ENCODE measurements at places on chromosomes 1 and 21. TPM values are rescaled to one million over a fixed set of nuclear protein-coding genes. Genes with fewer than 3 reads are reported as not detected.

OLFML2B gene
- 1.6 TPM for total RNA-seq

SPOCD1 gene
- total RNA-seq: 0.26 TPM

HLX gene
- 1.8 TPM for total RNA-seq

LMOD1 gene
- 16.9 TPM for total RNA-seq

KCNK2 gene
- total RNA-seq: not detected

FNDC7 gene
- not detected for total RNA-seq

TBX15 gene
- not detected for total RNA-seq

DNA sequence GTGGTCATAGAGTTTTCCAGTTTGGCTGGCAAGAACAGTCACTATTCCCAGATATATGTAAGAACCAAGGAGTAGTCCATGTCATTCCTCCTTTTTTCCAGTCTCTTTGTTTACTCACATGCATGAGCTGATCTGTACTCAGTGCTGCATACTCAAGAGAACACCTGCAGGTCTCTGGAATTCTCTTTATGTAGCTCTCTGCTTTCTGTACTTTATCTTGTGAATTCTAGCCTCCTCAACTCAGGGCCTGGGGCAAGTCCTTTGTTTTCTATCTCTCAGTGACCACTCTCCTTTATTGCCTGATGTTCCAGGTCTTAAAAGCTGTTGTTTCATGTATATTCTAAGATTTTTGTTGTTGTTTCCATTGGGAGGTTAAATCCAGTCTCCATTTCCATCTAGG is 478.9 kb downstream of the DPYD start:
- H3K27ac ChIP-seq: no peak overlapping the region
- no peaks in the 10 kb centered on the region for H3K4me1 ChIP-seq
- DNase-seq: no peak
- no peaks in the 10 kb centered on the region for H3K27me3 ChIP-seq
- no peak overlapping the region for H3K4me3 ChIP-seq

DNA sequence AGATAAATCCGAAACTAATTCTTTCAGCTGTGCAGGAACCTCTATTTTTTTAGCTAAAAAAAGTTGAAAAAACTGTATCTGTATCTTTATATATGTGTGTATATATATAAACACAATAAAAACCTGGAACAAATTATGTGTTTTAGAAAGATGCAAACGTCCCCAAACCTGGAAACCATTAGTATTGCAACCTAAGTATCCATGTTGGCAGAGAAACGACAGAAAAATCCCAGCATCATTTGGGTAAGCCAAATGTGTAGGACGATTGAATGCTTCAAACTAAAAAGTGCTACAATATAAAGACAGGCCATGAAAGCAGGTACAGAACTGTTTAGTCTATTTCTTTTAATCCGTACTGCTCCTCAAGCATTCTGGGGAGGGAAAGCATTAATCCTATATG is 87.9 kb downstream of the AHCTF1 start:
- DNase-seq: no peak
- no peak overlapping the region for H3K4me3 ChIP-seq
- no peaks in the 10 kb centered on the region for H3K4me1 ChIP-seq
- H3K27ac ChIP-seq: no peak overlapping the region
- H3K27me3 ChIP-seq: no peaks in the 10 kb centered on the region

GRCh38 chr1:60972841-60973364 is 109.5 kb upstream of the NFIA start:
- no peak overlapping the region for H3K27ac ChIP-seq
- peaks cover 4% of the 10 kb centered on the region for H3K4me1 ChIP-seq
- H3K36me3 ChIP-seq: no peaks in the 10 kb centered on the region
- H3K27me3 ChIP-seq: no peaks in the 10 kb centered on the region
- DNase-seq: no peak

DNA sequence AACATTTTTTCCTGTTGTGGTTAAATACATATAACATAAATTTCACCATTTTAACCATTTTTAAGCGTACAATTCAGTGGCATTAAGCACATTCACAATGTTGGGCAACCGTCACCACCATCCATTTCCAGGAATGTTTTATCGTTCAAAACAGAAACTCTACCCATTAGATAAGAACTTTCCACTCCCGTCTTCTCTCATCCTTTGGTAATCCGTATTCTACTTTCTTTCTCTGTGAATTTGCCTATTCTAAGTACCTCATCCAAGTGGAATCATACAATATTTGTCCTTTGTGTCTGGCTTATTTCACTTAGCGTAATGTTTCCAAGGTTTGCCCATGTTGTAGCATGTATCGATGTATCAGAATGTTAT is 336.0 kb downstream of the RRAGC start:
- no peaks in the 10 kb centered on the region for H3K36me3 ChIP-seq
- no peak for DNase-seq
- H3K4me1 ChIP-seq: no peaks in the 10 kb centered on the region
- H3K27me3 ChIP-seq: no peaks in the 10 kb centered on the region
- no peak overlapping the region for H3K4me3 ChIP-seq

DNA sequence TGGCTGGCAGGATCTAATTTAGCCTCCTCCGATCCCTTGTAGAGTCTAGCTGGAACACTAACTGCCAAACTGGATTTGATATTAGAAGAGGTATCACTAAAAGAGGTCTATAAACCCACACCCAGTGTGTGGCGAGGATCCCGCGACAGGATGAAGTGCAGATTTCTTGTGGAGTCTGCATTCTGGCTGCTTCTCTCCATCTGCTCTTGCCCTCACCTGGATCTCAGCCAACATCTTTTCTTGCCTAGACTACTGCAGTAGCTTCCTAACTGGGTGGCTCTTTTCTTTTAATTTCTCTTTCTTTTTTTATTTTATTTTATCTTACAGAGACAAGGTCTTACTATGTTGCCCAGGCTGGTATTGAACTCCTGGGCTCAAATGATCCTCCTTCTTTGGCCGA is 48.9 kb upstream of the CAPZB start:
- no peaks in the 10 kb centered on the region for H3K27me3 ChIP-seq
- no peak overlapping the region for H3K27ac ChIP-seq
- H3K36me3 ChIP-seq: no peaks in the 10 kb centered on the region
- no peak for DNase-seq

GRCh38 chr1:29653034-29653810 is 416.9 kb downstream of the PTPRU start:
- no peaks in the 10 kb centered on the region for H3K36me3 ChIP-seq
- H3K4me1 ChIP-seq: peaks cover 9% of the 10 kb centered on the region
- H3K27ac ChIP-seq: no peak overlapping the region
- no peaks in the 10 kb centered on the region for H3K27me3 ChIP-seq
- no peak overlapping the region for H3K4me3 ChIP-seq
- no peak for DNase-seq

- H3K27ac ChIP-seq: no peak overlapping the region
- DNase-seq: no peak
- no peaks in the 10 kb centered on the region for H3K27me3 ChIP-seq
- H3K4me3 ChIP-seq: no peak overlapping the region
- no peaks in the 10 kb centered on the region for H3K36me3 ChIP-seq
- peaks cover 16% of the 10 kb centered on the region for H3K4me1 ChIP-seq
Measured at GRCh38 chr1:162016631-162017030, 7.0 kb downstream of the OLFML2B start.

DNA sequence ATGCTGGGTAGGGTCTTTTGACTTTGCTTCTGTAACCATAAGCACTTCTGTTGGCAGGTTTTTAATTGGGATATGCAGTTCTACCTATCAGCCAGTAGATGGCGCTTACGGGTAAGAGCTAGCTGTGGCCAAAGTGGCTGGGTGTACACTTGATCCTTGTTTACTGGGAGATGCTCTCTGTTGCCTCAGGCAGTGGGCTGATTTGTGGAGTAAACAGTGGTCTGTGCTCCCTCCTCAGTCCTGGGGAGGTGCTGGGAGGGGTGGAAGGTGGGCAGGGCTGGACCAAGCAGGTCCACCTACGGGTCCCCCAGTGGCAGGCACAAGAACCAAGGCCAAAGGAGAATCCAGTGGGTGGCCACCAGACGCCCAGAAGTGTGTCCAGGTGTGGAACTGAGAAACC is 43.4 kb downstream of the RALGPS2 start:
- no peak overlapping the region for H3K27ac ChIP-seq
- DNase-seq: no peak
- no peak overlapping the region for H3K4me3 ChIP-seq

GRCh38 chr1:91924146-91924545 is 25.1 kb upstream of the BRDT start:
- no peaks in the 10 kb centered on the region for H3K27me3 ChIP-seq
- H3K4me3 ChIP-seq: no peak overlapping the region
- DNase-seq: no peak

GRCh38 chr1:201222125-201222524 is 31.5 kb downstream of the IGFN1 start:
- H3K4me1 ChIP-seq: no peaks in the 10 kb centered on the region
- no peak for DNase-seq
- no peaks in the 10 kb centered on the region for H3K27me3 ChIP-seq
- H3K27ac ChIP-seq: no peak overlapping the region

DNA sequence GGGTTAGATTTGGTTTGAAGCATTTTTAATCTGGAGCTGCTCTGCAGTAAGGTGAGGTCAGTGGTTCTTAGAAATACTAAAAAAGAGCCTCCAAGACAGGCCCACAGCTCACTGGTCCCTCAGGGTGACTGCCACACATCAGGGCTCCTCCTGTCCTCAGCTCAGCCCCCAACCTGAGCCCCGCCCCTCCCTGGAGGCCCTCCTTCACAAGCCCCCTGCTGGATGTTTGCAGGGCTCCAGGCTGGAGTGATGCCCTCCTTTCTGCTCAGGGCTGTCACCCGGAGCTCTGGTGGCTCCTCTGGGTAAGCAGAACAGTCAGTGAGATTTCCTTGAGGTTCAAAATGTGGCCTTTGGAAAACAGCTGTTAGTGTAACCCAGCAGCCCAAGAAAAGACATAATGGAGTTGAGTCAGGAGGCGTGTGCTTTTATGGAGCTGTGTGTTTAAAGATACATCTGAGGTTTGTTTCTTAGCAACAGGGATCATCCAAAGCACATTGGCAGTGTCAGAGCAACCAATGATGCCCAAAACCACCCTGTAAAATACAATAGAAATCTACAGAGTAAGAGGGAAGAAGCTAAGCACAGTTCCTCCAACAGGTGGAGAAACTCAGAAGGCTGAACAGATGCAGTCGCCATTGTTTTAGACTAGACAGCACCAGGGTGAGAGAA is 21.4 kb downstream of the STUM start:
- H3K27ac ChIP-seq: no peak overlapping the region
- H3K4me1 ChIP-seq: no peaks in the 10 kb centered on the region
- no peaks in the 10 kb centered on the region for H3K27me3 ChIP-seq
- no peak for DNase-seq

DNA sequence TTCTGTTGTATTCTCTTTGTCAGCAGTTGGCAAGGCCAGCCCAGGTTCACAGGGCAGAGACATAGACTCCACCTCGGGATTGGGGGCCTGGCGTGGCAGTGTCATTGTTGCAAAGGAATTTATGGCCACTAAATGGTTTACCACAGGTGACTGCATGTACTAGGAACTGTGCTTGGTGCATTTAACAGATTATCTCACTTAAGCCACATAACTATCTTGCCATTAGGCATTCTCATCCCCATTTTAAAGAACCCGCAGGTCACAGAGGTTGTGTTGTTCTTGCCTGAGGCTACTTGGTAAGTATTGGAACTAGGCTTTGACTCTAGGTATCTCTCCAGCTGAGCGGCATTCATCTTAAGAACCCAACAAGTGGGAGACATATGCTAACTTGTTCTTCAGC is 9.7 kb downstream of the TLCD4 start:
- H3K4me3 ChIP-seq: no peak overlapping the region
- no peak overlapping the region for H3K27ac ChIP-seq
- peaks cover 8% of the 10 kb centered on the region for H3K4me1 ChIP-seq
- H3K27me3 ChIP-seq: no peaks in the 10 kb centered on the region

- no peak overlapping the region for H3K4me3 ChIP-seq
- peaks cover 6% of the 10 kb centered on the region for H3K4me1 ChIP-seq
- DNase-seq: no peak
- H3K27ac ChIP-seq: no peak overlapping the region
- H3K36me3 ChIP-seq: peaks cover 6% of the 10 kb centered on the region
- no peaks in the 10 kb centered on the region for H3K27me3 ChIP-seq
Measured at GRCh38 chr1:200909757-200910239, 15.1 kb downstream of the INAVA start.

DNA sequence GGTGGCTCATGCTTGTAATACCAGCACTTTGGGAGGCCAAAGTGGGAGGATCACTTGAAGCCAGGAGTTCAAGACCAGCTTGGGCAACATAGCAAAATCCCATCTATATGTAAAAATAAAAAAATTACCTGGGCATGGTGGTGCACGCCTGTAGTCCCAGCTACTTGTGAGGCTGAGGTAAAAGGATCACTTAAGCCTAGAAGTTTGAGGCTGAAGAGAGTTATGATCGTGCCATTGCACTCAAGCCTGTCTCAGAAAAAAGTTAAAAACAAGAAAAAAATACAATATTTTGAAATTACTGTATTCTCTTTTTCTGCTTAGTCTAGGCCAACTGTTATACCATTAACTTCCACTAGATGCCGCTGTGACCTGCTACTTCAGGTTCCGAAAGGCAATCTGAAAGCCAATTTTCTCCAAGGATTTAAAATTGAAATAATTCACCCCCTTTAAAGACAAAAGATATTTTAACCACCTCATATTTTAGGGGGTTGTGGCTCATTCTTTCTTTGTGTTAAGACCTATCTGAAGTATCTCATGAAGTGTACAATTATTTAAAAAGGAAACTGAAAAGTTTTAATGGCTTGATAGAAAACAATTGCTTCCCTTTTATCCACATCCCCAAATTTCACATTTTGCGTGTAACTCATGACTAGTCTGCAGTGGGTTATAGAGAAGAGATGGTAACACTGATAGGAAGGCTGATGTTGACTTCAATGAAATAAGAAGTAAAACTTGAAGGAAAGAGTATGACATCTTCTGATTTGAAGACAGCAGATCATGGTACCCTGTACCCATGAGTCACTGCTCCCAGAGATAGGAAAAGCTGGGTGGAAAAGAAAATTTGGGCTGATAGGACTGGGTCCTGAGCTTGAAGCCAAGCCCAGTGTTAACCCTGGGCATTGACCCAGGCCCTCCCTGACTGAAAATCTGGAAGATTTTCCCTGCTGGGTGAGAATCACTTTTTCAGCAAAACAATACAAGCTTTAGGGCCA is 24.4 kb upstream of the CLDN14 start:
- H3K4me3 ChIP-seq: no peak overlapping the region
- no peaks in the 10 kb centered on the region for H3K36me3 ChIP-seq
- peak; percentile 50 for DNase-seq
- H3K4me1 ChIP-seq: peaks cover 7% of the 10 kb centered on the region
- H3K27me3 ChIP-seq: no peaks in the 10 kb centered on the region

DNA sequence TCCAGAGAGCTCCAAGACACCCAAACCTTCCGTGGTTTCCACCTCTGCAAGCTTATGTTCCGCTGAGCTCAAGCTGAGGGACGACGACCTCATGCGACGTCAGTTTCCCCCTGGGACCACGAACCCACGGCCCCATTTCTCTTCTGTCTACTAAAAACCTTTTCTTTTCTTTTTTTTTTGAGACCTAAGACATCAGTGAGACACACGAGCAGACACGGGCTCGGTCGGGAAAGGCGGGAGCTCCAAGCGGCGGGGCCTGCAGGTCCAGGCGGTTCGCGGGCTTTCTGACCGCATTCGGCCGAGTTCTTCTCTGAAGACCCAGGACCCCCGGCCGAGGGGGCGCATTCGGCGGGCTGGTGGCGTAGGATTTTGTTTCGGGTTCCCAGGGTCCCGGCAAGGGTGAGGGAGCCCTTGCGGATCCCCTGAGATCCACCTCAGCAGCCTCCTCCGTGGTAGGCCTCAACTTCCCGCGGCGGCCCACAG is 402 bp downstream of the C21orf58 start:
- H3K4me1 ChIP-seq: peaks cover 25% of the 10 kb centered on the region
- no peak for DNase-seq
- peak overlapping the region; percentile 99 for H3K27ac ChIP-seq
- H3K27me3 ChIP-seq: no peaks in the 10 kb centered on the region
- H3K4me3 ChIP-seq: peak overlapping the region; percentile 64

- no peaks in the 10 kb centered on the region for H3K4me1 ChIP-seq
- DNase-seq: peak; percentile 52
- H3K4me3 ChIP-seq: no peak overlapping the region
- H3K36me3 ChIP-seq: no peaks in the 10 kb centered on the region
- no peaks in the 10 kb centered on the region for H3K27me3 ChIP-seq
Measured at GRCh38 chr1:193558491-193559028, 372.1 kb upstream of the B3GALT2 start.

All from body of pancreas (tissue), 4 donors.